ENCODE measurements at places on chromosomes 2 and 18.
A peak's percentile ranks its signal among the peaks of the same experiment; 100 is the strongest.

- DNase-seq, result no peak
Observed at GRCh38 chr2:219384083-219384713, 3.5 kb downstream of the DNPEP start.

DNA sequence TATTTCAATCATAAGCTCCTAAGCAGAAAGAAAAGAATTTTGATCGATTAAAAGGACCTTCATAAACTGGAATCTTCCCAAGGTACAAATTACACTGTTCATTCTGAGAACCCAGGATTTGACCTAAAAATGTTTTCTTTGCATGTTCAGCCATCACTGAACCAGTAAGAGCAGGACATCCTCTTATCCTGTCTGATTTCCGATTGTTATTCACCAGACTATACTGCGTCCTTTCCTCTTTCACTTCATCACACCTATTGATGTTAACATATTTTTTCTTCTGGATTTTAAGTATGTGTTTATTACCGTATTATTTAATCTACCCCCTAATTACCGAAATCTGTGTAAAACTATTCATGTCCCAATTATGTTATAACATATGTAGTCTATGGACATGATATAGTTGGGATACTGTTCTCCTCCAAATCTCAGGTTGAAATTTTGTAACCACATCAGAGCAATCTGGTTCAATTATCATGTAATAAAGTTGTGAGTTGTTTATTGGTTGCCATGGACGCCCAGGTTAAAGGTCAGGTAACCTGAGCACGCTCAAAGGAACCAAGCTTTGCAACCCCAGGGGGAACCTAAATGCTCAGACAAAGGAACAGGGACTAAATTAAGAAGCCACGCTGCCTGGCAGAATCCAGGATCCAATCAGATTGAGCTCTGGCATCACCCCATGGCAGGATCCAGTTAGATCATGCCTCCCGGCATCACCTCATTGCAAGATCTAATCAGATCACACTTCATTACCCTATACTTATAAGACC is 11.6 kb upstream of the TBC1D8 start:
- DNase-seq, result no peak

DNA sequence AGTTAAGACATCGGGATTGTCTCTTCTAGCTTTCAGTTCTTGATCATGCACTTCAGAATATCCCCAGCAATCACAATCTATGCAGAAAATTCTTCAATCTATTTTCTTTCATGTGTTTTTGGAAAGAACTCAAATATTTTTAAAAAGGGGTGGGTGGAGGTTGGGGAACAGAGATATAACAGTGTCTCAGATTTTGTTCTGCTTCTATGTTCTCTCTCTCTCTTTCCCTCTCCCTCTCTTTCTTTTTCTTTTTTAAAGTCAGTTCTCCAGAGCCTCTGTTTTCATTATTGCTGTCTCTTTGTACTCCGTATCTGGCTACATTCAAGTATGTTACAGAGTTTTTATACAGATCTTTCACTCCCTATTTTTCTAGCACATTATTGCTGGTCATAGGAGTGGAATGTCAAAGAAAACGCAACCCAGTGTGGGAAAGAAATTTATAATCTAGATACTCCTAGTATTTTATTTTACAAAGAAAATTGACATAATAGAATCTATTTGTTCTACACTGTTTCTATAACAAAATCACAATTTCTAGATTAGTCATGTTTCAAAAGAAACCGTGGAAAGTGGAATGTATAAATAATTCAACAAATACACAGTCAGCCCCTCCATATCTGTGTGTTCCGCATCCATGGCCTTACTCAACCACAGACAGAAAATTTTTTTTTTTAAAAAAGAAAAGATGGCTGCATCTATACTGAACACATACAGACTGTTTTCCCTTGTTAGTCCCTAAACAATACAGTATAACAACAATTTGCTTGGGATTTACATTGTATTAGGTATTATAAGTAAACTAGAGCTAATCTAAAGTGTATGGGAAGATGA is 11.2 kb upstream of the NEMP2 start:
- no peak for DNase-seq

DNA sequence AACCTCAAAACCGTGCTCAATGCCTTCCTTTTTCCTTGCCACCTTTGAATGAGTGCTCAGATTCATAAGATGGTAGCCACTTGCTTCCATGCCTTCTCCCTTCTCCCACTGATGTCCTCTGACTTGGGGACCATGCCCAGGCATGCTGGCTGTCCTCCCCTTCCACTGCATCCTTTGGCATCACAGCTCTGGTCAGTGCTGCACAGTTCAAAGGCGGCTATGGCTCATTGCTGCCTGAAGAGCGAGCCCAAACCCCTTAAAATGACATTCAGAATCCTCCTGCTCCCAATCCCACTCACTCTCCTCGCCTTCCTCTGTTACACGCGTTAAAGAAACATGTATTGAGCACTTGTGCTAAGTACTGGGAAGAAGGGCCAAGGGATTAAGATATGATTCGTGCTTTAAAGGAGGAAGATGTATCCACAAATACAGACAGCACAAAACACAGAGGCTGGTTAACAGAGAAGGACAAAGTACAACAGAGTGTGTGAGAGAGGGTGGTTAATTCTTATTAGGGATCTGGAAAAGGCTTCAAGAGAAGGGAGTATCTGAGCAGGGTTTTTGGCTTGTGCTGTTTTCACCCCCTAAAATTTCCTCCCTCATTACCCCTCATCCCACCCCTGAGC is 81.8 kb downstream of the CERKL start:
- no peak for DNase-seq

DNA sequence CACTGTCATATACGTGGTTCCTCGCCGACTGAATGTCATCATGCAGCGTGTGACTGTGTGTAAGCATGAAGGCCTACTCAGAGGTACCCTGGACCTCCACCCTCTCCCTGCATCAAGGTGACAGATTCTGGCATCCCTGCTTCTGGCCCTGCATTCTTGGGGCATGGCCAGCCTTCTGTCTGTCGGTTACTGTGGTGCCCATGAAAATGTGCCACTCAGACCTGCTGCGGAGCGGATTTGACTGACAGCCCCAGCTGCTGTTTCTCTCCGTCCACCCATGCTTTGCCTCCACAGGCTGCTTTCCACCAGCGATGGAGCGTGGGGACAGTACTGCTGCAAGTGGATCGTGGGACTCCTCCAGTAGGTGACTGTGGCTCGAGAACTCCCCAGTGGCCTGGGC is 9.6 kb downstream of the TMEM177 start:
- DNase-seq, result no peak

DNA sequence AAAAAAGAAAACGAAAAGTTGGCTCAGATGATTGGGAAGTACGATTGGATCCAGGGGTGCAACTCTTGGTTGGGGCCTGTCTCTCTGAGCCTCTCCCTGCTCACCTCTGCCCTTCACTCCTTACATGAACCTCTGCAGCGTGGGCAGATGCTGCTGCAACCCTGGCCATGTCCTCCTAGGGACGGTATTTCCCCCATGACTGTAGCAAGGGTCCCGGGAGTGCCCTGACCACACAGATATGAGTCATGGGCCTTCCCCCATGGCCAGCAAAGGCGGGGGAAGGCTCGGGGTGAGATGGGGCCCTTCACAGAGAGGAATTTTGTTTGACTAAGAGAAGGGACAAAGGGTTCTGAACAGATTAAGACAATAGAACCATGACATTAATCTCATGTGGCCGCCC is 129.0 kb downstream of the NCK2 start:
- peak; percentile 64 for DNase-seq

DNA sequence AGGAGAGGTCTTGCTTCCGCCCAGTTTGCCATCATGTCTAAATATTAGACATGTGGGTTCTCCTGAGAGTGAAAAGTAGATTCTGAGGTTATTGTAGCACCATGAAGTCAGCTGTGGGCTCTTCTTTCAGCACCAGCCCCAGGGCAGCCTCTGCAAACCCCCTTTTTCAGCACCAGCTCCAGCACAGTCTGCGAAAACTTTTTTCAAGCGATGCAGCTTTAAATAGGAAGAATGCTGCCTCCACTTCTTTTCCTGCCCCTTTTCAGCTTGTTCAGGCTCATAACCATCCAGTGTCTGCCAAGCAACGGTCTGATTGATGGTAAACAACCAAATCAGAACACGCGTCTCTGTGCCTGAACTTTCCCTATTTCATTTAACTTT is at the start of gene COL5A2:
Gene COL5A2 (minus strand): TSS at position 192 of the 381 bp plus-strand sequence. CDS start 157 bp downstream, at position 35.
- DNase-seq, result no peak

DNA sequence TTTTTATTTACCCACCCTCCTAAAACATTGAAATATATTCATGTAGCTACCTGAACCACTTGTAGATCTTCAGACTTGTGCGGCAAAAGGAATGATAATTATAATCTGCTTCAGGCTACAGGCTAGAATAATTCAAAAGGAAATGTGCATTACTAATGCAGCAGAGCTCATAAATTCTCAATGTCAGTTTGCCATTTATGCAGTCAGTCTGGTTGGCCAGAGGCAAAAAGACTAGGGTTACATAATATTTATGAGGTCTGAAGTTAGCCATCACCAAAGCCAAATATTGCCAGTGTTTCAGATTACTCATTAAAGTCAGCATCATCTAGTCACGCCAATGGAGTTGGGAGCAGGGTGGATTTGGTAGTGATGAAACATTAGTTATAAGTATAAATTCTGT is 38.9 kb downstream of the METAP1D start:
- DNase-seq, result no peak

DNA sequence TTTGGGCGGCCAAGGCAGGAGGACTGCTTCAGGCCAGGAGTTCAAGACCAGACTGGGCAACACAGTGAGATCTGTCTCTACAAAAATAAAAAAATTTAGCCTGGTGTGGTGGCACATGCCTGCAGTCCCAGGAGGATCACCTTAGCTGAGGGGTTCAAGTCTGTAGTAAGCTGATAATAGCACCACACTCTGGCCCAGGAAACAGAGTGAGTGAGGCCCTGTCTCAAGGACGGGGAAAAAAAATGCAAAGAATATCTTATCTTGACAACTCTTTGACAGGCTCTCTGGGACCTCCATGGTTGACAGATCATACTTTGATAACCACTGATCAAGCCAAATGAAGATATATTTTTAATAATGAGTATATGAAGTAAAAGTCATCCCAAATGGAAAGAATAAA is 22.7 kb downstream of the USP34 start:
- DNase-seq, result no peak

DNA sequence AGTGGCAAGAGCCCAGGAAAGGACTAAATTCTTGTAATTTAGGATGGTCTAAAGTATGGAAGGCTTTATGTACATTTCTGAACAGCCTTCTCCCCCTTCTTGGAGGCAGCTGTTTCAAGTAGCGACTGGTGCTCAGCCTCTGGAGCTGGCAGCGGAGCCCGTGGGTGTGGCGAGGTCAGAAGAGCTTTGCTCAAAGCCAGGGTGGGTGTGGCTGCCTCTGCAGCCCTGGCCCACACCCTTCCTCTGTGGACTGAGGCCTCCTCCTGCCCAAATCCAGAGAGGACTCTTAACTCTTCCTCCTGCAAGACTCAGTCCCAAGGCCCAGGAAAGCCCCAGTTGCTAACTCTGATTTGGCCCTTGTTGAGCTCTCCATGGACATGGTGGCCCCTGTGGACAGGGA is 202.1 kb upstream of the REV1 start:
- no peak for DNase-seq

DNA sequence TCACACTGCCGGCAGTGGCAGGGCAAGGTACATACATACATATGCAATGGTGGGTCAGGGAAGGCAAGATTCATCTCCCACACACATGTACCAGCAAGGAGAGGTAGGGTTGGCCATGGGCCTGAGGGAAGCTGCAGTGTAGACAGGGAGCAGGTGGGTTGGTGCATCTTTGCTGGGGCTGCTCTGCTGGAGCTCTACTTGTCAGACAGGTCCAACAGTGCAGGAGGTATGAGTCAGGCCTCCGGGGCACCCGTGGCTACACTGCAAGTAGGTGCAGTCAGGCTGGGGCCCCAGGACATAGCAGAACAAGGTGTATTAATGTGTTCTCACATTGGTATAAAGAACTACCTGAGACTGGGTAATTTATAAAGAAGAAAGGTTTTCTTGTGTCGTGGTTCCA is 281.1 kb upstream of the COL3A1 start:
- DNase-seq, result no peak

All from stimulated activated CD4-positive, alpha-beta T cell treated with anti-CD3 and anti-CD28 coated beads, Interleukin-2, amount 100 ng/mL, for 48 hours (primary cell).